ENCODE measurements at places on chromosomes 11 and 22.

- peak; percentile 11 for DNase-seq
These were observed 137.5 kb downstream of the CHST1 start for GRCh38 chr11:45527898-45528297.

- DNase-seq, result no peak
These were observed 42.9 kb downstream of the MRTFA start for GRCh38 chr22:40593460-40594273.

DNA sequence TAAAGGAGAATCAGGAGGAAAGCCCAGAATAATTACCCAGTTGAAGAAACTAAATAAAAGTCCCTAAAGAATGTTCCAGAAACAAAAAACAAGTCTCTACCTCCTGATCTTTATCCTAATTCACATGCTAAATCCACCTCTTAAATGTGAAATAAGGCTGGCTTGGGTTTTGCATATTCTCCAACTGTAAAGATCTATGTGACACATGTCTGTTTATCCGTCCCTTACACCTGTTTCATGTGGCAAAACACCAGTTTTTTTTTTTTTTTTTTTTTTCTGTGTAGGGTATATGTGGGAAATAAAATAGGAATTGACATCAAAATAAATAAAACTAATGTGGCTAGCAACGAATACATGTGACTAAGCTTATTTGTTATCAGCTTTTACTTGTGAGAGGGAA lies 70.5 kb downstream of the NARS2 start:
- no peak for DNase-seq

GRCh38 chr11:106625566-106625965 lies 392.7 kb downstream of the GUCY1A2 start:
- DNase-seq, result peak; percentile 22

- peak; percentile 19 for DNase-seq
These were observed 599 bp downstream of the SIK3 start for GRCh38 chr11:117097389-117098268.

- no peak for DNase-seq
These were observed 331.8 kb upstream of the SYN3 start for GRCh38 chr22:33389936-33390335.

- peak; percentile 95 for DNase-seq
These were observed 113.0 kb upstream of the CLMP start for GRCh38 chr11:123308077-123308476.

- DNase-seq, result peak; percentile 43
These were observed 43.8 kb upstream of the API5 start for GRCh38 chr11:43267856-43268580.

DNA sequence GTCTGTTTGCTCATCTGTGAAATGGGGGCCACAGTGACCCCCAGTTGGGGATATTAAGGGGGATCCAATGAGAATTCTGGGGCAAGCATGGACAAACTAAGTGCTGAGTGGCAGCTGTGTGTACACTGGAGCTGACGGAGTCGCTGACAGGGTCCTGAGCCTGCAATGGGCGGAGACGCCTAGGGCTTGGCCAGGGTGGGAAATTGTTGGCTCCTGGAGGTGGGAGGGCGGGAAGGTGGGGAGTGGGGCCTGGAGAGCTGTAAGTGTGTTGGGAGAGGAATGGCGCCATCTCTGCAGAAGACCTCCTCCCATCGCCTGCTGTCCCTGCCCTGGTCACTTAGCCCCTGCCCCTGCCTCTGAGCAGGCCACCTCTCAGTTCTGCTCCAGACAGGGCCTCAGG lies 7.3 kb downstream of the CACNA1I start:
- DNase-seq, result no peak

DNA sequence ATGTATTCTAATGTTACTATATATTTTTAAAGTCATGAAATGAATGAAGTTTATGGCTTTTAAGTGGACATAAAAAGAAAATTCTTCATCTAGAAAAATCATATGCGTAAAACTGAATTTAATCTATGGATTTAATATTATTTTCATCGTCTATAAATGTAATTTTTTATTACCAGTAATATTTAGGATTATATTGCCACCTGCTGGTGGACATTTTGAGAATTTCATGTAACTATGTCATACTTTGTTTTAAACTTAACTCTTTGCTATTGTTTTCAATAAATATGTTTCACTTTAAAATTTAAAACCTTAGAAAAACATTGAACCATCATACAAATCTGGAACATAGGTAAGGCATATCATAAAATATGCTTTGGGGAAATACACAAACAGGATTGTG lies 66.5 kb upstream of the CEP126 start:
- DNase-seq, result no peak

DNA sequence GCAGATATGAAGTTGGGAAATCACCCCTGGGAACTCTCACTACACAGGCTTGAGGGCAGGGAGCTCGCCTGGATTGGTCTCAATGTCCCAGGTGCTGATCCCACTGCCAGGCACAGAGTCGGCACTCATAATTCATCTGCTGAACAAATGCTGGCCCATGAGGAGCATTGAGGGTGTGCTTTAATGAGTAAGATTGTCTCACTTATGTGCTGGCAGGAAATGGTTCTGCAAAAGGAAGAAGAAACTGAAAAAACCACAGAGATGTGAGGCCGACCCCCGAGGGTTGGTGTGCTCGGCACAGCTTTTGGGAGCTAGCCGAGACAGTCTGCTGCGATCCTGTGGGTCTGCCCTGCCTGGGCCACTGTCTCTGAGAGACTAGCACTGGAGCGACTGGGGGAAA lies 9.4 kb downstream of the PLAAT2 start:
- peak; percentile 40 for DNase-seq

GRCh38 chr22:36884349-36885158 lies 23.7 kb downstream of the NCF4 start:
- DNase-seq, result no peak

DNA sequence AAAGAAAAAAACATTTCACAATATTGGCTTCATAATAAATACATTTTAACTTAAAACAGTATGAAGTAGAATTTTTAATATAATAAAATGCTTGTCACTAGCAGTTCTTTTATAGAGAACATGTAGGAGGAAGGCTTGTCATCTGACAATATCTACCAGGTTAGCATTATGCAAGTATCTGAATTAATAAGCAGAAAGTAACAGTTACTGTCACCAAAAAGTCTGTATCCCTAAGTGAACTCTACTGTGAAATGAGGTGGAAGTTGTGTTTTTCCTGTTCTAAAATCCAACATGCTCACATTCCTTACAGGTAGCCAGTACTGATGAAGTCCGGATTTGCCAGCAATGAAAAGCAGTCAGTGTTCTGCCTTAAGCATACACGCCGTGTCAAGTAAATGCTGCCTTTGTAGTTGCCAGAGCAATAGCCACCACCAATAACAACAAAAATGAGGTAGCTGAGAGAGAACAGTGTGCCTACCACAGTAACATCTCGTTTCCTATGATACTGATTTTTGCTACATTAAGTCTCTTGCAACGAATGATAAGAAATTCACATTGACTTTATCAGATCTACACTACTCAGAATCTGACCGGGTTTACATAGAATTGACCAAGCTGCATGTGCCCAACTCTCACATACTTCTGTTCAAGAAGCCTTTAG lies 95.5 kb downstream of the SIK3 start:
- no peak for DNase-seq

- DNase-seq, result no peak
These were observed 19.2 kb downstream of the SLC43A1 start for GRCh38 chr11:57496109-57496820.

GRCh38 chr22:35334004-35334403 lies 34.3 kb downstream of the TOM1 start:
- no peak for DNase-seq

DNA sequence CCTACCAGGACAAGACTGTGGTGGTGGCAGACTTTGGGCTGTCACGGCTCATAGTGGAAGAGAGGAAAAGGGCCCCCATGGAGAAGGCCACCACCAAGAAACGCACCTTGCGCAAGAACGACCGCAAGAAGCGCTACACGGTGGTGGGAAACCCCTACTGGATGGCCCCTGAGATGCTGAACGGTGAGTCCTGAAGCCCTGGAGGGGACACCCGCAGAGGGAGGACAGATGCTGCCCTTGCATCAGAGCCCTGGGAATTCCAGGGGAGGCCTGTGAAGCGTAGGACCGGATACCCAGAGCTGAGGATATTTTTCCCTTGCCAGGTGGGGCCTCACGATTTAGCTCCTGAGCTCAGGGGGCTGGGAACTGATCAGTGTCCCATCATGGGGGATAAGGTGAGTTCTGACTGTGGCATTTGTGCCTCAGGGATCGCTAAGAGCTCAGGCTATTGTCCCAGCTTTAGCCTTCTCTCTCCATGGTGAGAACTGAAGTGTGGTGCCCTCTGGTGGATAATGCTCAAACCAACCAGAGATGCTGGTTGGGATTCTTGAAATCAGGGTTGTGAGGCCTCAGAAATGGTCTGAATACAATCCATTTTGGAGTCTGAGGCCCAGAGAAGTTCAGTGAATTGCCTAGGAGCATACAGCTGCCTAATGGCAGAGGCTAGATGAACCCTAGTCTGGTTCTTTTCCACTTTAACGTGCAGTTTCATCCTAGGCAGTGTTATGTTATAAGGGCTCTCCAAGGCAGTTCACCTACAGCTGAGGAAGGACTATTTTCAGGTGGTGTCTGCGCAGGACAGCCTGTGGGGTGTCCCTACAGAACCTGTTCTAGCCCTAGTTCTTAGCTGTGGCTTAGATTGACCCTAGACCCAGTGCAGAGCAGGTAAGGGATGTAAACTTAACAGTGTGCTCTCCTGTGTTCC lies 19.5 kb downstream of the PIK3IP1 start:
- DNase-seq, result peak; percentile 58

DNA sequence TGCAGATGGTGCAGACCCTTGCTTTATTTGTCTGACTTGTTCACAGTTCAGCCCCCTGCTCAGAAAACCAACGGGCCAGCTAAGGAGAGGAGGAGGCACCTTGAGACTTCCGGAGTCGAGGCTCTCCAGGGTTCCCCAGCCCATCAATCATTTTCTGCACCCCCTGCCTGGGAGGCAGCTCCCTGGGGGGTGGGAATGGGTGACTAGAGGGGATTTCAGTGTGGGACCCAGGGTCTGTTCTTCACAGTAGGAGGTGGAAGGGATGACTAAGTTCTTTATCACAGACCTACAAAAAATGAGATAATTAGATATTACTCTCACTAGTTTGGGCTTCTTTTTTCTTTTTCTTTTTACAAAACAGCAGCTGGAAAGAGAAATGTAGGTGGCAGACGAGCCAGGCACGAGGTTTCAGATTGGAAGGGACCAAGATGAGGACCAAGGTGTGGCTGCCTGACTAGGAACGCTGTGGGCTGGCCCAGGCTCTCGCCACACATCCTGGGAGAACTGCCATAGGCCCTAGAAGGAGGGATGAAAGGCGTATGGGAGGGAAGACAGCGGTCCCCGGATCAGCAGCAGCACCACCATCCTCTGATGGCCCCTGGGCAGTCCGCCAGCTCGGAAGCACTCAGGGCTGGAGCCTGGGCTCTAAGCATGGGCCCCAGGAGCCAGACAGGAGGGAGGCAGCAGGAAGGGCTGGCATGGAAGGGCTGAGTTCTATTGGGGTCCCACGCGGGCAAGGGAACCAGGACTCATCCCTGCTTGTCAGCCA lies 14.2 kb downstream of the TXN2 start:
- peak; percentile 97 for DNase-seq

GRCh38 chr11:69539416-69540117 lies 58.1 kb downstream of the LINC01488 start:
- DNase-seq, result no peak

DNA sequence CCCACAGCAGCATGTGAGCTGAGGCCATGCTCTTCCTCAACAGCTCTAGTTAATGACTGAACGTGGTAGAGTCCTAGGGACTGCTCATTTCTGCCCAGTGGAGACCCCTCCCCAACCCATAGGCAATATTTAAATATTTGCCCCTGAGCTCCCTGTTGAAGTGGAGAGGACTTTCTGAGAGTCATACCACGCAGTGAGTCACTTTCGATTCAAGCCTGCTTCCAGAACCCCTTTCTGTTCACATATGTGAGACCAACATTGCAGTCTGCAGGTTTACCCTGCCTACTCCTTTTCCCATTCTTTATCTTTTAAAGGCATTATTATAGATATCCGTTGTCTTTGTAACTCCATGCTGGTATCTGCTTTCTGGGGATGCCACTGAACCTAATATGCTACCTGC lies 946.3 kb downstream of the JRKL start:
- no peak for DNase-seq

GRCh38 chr11:66274219-66274618 lies 3.8 kb upstream of the CNIH2 start:
- no peak for DNase-seq

- peak; percentile 58 for DNase-seq
These were observed 427.9 kb upstream of the DDI1 start for GRCh38 chr11:103608566-103608965.

- DNase-seq, result no peak
These were observed 87.2 kb downstream of the ZNF280B start for GRCh38 chr22:22421392-22421791.

DNA sequence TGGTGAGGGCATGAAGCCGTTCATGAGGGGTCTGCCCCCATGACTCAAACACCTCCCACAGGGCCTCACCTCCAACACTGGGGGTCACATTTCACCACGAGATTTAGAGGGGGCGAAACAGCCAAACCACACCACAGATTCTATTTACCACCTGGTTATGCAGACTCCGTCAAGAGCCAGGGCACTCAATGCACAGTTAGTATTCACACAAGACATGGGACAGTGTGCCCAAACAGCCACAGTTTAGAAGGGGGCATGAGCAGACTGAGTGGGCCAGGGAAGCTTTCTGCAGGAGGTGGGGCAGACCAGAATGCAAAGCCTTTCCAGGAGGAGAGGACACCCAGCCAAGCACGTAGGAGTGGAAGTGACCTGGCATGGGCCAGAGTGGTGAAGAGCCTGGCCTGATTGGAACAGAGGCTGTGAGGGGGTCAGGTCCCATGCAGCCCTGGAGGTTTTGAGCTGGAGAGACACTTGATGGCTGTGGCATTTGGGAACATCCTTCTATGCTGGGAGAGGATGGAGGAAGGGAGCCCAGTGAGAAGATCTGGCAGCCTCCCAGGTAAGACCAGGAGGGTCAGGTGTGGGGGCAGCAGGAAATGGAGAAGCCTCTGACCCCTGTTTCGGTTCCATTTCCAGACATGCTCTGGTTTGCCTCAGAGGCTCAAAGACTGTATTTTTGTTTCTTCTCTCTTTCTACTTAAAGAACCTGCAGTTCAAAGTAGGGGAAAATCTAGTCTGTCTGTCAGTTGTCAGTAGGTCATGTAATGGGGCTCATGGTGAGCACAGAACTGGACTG lies 199.1 kb upstream of the NCAM1 start:
- DNase-seq, result no peak

DNA sequence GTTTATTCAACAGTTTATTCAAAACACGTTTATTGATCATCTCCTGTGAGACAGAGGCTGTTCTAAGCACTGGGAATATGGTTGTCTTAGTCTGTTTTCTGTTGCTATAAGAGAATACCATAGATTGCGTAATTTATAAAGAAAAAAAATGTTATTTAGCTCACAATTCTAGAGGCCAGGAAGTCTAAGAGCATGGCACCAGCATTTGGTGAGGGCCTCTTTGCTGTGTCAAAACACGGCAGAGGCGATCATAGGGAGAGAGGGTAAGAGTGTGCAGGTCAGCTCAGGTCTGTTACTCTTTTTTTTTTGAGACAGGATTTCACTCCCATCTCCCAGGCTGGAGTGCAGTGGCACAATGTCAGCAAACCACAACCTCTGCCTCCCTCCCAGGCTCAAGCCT lies 5.2 kb upstream of the IL17RA start:
- DNase-seq, result no peak
